ENCODE measurements at places on chromosomes 7 and 10.

- DNase-seq = no peak
Observed at GRCh38 chr7:20352573-20353306, 22.0 kb downstream of the ITGB8 start.

DNA sequence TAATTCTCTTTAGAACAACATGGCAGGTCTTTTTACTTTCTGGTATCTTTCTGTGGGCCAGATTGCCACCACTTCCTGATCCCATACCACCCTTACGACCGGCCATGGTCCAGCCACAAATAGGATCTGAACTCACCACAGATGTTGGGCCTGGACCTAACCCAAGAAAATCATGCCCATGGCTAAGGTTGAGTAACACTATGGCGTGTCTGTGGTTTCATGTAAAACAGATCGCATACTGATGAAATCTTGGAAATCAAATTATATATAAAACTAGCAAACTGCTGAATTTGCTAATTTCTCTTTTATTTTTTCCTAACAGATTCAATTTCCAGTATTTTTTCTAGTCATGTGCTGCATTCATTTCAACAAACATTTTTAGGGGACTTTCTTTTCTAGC lies 77.2 kb downstream of the CH25H start:
- DNase-seq = peak; percentile 67

- no peak for DNase-seq
Observed at GRCh38 chr7:157791261-157791660, 454.5 kb downstream of the DNAJB6 start.

- no peak for DNase-seq
Observed at GRCh38 chr7:83524277-83525075, 124.5 kb downstream of the SEMA3E start.

DNA sequence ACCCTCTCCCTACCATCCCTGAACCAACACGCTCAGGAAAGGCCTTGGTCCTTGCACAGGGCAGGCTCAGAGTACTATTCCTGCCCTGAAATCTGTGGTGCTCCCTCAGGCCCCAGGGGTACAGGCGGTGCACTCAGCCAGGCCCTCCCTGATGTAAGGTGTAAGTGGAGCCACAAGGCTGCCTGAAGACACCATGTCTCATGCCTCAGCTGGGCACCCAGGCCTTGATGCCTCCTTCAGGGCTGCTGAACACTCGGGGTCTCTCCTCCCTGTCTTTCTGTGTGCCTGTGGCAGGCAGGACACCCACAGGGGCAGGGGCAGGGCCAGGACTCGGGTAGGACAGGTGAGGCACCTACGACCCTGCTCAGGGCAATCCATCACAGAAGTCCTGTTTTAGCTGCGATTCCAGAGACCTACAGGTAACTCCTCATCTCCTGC lies 22.9 kb upstream of the ANTXRL start:
- no peak for DNase-seq

DNA sequence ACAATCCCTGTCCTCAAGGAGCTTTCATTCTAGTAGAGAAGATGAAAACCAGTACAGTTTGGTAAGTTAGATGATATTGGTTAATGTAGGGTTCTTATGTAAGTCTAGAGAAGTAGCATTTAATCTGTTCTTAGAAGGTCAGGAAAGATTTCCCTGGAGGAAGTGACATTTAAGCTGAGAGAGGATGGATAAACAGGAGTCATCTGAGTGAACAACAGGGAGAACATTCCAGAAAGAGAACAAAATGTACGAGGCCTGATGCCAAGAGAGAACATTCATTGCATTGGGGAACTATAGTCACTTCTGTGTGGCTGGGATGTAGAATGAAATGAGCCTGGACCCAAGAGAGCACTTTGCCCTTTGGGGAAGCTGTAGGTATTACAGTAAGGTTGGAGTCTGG lies 88.0 kb downstream of the CFTR start:
- DNase-seq = no peak

DNA sequence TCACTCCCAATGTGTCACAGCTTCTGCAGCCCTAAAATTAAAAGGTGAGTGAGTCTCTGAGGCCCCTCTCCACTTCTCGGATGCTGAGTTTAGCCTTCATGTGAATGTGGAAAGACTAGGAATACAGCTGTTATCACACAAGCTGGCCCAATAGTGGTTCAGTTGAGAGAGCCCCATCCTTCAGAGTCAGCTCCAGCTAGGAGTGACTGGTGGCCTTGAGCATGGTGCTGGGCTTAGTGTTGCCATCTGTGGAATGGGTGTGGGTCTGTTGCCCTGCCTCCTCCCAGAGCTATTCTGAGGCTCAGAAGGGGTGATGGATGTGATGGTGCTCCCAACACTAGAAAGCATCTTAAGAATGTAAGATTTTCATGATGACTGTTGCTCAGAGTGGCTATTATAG lies 55.8 kb downstream of the FIGNL1 start:
- no peak for DNase-seq

- DNase-seq = no peak
Observed at GRCh38 chr10:99812177-99812576, 29.7 kb downstream of the ABCC2 start.

DNA sequence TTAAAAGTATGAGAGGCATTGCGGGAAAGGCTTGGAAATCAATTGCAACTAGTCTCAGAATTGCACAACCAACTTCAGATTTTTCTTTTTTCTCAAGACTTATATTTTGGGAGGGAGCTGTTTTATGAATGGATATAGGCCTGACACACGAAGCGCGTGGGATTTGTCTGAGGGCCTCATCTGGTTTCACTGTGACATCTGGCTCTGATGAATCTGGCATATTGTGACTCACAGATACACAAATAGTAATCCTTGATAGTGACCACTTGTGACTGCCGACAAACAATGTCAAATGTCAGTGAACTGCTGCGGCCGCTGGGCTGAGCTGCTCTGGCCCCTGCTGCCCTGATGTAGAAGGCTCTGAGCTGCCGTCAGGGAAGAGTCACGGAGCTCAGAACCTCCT lies 655.1 kb downstream of the INHBA start:
- DNase-seq = no peak

- no peak for DNase-seq
Observed at GRCh38 chr10:113657544-113657943, 6.3 kb downstream of the NRAP start.

DNA sequence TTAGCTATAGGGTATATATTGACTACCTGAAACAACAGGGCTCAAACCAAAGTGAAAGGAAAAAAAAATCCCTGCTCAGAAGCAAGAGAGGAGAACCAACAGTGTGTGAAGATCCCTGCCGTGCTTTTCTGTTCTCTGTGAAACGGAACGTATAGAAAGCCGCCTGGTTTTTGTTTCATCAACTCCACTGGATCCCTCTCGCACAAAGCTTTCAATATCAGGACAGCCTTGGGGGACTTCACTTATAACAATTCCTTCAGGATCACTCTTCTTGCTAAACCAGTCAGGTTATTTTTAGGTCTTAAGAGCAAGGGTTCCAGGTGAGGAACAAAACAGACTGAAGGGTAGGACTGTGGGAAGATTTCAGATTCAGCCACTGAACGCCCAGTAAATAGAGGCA lies 151.1 kb upstream of the CACNA2D1 start:
- DNase-seq = no peak

- DNase-seq = no peak
Observed at GRCh38 chr10:101906586-101907183, 63.1 kb upstream of the KCNIP2 start.

GRCh38 chr10:11697718-11698527 lies 44.3 kb upstream of the ECHDC3 start:
- no peak for DNase-seq

GRCh38 chr10:15419279-15419874 lies 48.3 kb upstream of the FAM171A1 start:
- DNase-seq = peak; percentile 52

DNA sequence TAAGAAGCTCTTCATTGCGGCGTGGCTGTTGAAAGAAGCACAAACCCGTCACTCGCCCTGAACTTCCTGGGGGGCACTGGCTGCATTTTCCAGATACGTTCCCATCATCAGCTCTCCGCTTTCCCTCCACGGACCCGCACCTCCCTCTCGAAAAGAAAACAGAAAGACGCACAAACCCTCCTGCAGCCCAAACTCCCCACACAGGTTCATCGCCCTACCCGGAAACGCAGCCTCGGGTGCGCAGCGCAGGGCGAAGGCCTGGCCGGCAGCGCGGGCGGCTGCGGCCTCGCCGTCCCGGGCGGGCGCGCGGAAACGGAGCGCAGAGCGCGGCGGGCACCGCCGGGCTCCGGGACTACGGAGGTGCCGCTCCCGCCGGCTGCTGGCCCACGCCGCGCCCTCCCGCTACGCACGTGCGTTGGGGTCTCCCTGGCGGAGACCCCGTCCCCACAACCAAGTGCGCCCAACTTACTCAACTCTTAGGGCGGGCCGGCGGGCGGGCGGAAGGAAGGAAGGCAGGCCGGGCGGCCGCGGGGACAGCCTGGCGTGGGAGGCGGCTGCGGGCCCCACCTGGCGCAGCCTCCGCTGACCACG lies 822 bp downstream of the ZNF800 start:
- DNase-seq = peak; percentile 7

- DNase-seq = no peak
Observed at GRCh38 chr10:48926255-48926654, 13.4 kb downstream of the LRRC18 start.

- DNase-seq = no peak
Observed at GRCh38 chr7:93927585-93927984, 6.0 kb downstream of the GNG11 start.

GRCh38 chr7:150466477-150466876 lies 16.0 kb downstream of the GIMAP8 start:
- DNase-seq = no peak

DNA sequence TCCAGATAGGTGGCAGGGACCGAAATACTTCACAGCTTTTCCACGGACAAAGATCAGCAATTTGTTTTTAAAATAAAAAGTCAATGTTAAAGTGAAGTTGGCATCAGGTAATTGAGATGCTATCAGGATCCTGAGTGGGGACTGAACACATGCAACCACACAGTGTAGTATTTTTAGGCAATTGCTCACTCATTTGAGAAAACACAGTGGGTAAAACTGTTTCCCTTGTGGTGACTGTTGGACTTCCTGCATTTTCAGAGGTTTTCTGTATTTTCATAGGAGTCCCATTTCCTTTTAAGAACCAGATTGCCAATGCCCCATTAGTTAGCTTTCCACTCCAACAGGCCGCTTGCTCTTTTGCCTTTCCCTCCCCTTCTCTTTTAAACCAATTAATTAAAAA lies 159.5 kb upstream of the ZNF32 start:
- no peak for DNase-seq

- DNase-seq = no peak
Observed at GRCh38 chr10:101567165-101568006, 20.7 kb downstream of the POLL start.

GRCh38 chr10:49015700-49016099 lies 76.1 kb upstream of the LRRC18 start:
- DNase-seq = no peak

DNA sequence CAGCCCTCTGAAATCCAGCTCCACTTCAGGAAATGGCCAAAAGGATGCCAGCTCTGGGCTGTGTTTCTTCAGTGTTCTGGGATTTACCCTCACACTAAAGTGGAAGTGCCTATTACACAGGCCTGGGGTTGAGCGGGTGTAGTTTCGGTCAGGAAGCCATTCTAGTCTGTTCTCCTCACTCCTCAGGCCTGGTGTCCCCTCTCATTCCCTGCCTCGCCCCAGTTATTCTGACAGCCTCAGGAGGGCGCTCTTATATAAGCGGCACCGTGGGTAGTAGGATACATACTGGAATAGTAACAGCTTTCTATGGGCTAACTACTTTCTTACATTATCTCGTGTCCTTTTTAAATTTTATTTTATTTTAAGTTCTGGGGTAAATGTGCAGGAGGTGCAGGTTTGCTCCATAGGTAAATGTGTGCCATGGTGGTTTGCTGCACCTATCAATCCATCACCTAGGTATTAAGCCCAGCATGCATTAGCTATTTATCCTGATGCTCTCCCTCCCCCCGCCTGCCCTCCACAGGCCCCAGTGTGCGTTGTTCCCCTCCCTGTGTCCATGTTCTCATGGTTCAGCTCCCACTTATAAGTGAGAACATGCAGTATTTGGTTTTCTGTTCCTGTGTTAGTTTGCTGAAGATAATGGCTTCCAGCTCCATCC lies 12.2 kb upstream of the LGI1 start:
- peak; percentile 74 for DNase-seq

GRCh38 chr10:99004738-99005137 lies 230.9 kb downstream of the HPSE2 start:
- no peak for DNase-seq

- DNase-seq = no peak
Observed at GRCh38 chr7:3076163-3076562, 32.5 kb upstream of the CARD11 start.

DNA sequence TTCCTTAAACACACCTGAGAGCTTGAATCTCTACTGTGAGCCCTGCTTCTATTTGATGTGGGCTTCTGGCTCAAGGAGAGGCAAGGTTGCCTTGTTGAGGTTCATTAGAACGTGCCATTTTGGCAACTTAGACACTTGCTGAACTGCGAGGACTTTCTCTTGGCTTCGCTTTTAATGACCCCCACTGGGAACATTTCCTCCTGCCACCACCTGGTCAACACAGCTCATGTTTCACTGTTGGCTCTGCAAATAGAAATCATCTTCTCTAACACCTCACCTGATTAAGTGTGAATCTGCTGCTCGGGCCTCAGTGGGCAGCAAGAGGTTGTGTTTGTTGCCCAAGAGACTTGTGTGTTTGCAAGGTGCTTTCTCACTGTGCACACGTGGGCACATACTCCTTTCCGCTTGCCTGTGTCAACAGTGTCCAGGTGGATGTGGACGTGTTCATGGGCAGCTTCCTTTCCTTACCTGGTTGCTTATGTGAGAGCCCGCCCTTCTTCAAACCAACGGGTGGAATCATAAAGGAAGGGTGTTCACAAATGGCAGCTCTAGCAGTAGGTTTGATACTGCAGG lies 147.0 kb downstream of the NRP1 start:
- DNase-seq = no peak

DNA sequence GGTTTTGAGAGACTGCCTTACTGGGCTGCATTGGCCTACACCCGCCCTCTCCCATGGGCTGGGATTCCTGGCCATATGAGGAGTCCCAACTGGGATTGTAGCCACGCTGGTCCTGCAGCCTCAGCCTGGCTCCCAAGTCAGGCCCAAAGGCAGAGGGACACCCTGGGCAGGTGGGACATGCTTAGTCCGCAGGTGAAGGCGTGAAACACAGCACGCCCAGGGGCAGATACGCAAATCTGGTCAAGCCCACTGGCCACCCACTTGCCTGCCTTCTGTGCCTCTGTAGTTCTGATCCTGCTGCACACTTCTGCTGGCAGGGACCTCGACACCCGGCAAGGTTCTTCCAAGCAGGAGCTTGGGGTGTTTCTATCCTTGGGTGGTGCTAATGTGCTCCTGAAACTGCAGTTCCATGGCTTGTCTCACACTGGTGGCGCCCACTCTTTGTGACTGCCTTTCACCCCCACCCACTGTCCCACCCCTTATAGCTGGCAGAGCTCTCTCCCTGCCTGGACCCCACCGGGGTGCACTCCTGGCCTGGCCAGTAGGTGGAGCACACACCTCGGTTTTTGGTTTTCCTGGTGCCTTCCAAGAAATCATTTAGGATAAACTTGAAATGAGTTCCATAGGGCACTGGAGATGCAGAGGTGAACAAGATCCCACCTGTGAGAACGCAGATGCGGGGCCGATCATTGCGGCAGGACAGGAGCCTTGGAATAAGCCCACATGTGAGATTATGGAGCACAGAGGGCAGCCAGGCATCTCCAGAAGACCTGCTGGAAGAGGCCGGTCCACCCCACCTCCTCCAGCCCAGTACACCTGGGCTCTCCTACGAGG lies 47.9 kb downstream of the MKI67 start:
- no peak for DNase-seq

GRCh38 chr10:52128056-52128683 lies 185.9 kb upstream of the DKK1 start:
- no peak for DNase-seq

- DNase-seq = no peak
Observed at GRCh38 chr7:74262639-74263398, 8.6 kb upstream of the RFC2 start.
